Activated CD4-positive, CD25-positive, alpha-beta regulatory T cell (primary cell): ENCODE measurements at places on chromosomes 5 and 9.

DNA sequence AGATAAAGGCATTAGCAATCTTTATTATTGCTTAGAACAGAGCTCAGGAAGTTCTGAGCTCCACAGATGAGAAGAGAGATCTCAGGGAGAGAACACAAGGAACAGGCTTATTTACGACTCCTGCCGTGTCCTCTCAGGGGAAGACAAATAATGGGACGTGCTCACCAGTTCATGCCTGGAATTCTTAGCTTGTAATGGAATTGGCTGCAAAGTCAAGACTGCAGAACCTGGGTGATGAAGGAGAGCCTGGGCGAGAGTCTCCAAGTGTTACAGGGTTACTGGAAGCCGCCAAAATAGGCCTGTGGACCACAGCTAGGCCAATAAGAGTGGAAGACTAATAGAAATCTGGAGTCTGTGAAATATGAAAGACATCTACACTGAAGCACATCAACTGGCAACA is 174.5 kb upstream of the ADAMTSL1 start:
- DNase-seq: no peak

- DNase-seq: no peak
Observed at GRCh38 chr9:134707031-134707680, 65.6 kb downstream of the COL5A1 start.

- no peak for DNase-seq
Observed at GRCh38 chr9:13952906-13953305, 361.0 kb downstream of the NFIB start.

GRCh38 chr9:113148781-113149510 is 1.9 kb upstream of the SLC31A2 start:
- no peak for DNase-seq

- DNase-seq: no peak
Observed at GRCh38 chr9:124439686-124440243, 10.5 kb upstream of the ADGRD2 start.

- DNase-seq: no peak
Observed at GRCh38 chr5:98042961-98043360, 730.5 kb upstream of the RGMB start.

DNA sequence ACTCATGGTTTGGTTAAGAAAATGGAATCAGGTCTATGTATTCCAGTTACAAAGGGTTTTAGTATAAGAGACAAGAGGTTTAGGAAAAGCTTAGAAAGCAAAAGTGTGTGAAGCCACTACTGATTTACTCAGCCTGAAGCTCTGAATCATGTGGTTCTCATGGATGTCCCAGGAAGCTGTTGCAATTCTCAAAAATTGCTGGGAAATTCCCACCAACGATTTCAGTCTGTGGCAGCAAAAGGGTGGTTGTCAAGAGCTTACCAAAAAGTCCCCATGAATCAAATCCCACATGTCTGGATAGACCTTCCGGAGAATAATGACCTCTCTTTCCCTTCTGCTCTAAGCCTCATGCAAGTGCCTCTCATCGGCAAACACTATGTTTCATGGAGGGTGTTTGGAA is 929.9 kb downstream of the TLE4 start:
- DNase-seq: no peak

DNA sequence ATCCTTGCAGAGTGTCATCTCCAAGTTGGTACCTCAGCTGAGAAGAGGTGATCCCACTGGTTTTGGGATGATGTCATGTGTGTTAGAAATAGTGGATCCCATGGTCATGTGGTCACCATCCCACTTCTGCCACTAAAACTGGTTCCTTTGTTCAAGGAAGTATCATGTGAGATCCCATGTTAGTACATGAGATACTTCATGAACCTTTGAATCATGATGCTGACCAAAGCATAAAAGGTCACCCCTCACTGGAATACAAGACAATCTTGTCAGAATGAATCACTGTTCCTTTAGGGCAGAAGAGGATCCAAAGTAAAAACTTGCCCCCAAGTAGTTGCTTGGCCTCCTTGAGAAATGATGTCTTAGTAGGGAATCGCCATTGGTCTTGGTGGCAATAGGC is 150.9 kb upstream of the MOCS2 start:
- DNase-seq: no peak

DNA sequence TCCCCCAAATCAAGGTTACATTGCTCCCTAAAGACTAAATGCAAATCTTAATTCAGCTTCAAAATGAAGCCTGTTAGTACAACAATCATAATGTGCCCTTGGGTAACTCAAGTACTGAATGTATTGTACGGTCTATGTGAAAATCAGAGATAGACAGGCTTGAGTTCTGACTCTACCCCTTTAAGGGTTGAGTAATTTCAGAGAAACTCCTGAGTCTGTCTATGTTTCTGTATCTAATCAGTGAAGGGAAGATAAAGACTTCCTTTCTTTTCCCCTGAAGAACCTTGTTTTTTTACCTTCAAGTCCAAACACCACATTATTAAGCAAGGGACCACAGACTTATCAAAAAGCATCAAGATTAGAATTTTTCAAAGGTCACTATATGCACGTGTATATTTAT is 108.2 kb downstream of the MPDZ start:
- no peak for DNase-seq

DNA sequence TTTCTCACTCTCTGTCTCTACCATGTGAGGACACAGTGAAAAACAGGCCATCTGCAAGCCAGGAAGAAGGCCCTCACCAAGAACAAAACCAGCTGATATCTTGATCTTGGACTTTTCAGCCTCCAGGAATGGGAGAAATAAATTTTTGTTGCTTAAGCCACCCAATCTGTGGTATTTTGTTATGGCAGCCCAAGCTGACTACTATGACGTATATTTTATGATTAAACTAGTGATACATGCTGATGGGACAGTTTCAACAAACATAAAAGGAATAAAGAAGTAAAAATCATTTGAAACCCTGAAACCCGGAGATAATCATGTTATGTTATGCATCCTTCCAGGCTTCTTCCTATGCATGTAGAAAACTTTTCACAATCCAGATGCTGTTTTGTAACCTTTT is 71.5 kb upstream of the ERBIN start:
- DNase-seq: no peak

GRCh38 chr5:142571371-142571770 is 114.5 kb downstream of the FGF1 start:
- no peak for DNase-seq

- DNase-seq: no peak
Observed at GRCh38 chr5:9062873-9063272, 483.0 kb downstream of the SEMA5A start.

GRCh38 chr5:134176511-134177368 is at the start of gene SKP1:
Gene SKP1, minus strand, starts transcription at chr5:134176950. Its CDS starts 2,928 bp downstream, at chr5:134174022.
- DNase-seq: peak; percentile 80

GRCh38 chr5:116561658-116562057 is 13.0 kb downstream of the SEMA6A start:
- no peak for DNase-seq

GRCh38 chr9:89853161-89853560 is 248.3 kb downstream of the GADD45G start:
- no peak for DNase-seq

- no peak for DNase-seq
Observed at GRCh38 chr9:128208386-128208785, 5.2 kb downstream of the DNM1 start.

DNA sequence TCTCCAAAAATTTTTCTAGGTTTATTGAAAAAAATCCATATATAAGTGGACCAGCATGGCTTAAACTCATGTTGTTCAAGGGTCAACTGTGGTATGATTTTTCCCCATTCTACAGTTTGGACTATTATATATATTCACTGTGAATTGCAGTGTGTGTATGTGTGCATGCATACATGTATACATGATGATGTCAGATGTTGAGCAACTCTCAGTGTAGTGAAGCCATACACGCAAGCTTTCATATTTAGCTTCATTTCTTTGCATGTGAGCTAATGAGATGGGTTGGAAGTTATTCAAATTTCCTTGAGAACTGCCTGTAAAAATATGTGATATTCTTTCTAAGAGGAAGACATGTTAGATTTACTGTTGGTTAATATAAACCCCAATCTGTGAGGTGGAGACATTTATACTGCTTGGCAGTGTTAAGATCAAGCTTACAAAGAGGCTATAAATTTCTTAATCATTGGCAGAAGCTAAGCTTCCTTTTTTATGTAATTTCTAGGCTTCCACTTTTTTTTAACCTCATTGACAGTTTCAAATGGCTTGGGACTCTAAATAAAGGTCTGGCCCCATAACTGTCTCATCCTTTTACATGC is 134.8 kb downstream of the GABRG2 start:
- DNase-seq: no peak

DNA sequence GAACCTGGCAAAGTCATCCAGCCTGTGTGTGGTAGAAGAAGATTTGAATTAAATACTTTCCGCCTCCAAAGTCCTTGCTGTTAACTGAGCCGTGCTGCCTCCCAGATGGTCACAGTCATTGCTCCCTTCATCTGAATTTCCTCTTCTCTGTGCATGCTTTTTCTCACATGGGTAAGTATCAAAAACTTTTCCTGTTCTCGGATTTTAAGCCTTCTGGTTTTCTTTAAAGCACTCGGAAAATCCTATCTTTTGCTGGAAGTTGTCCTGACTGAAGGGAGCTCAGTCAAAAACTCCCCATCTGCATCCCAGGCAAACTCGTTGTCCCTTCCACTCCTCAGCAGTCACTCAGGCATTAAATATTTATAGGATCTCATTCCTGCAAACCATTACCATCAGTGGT is 290.0 kb upstream of the PIK3R1 start:
- no peak for DNase-seq

GRCh38 chr9:22078081-22078480 is 69.0 kb upstream of the CDKN2B start:
- no peak for DNase-seq

GRCh38 chr9:125296843-125297372 is 35.3 kb downstream of the GAPVD1 start:
- no peak for DNase-seq

DNA sequence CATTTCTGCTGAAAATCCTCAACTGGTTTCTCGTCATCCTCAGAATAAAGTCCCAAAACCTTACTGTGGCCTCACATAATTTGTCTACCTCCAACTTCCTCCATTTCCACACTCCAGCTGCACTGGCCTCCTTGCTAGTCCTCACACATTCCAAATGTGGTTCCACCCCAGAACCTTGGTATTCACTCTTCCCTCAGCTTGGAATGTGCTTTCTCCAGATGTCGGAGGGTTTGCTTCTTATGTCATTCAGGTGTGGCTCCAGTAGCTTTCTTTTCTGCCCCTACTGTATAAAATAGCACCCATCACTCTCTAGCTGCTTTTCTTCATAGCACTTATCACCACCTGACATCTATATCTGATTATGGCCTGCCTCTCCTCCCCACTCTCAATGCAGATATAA is 102.5 kb upstream of the IFNK start:
- DNase-seq: no peak

- DNase-seq: no peak
Observed at GRCh38 chr5:6827526-6828219, 114.4 kb downstream of the TENT4A start.

- no peak for DNase-seq
Observed at GRCh38 chr5:74432721-74433120, 207.8 kb downstream of the ENC1 start.

GRCh38 chr9:17578911-17579793 is at the start of gene SH3GL2:
Gene SH3GL2, plus strand, starts transcription at chr9:17579066.
- no peak for DNase-seq

DNA sequence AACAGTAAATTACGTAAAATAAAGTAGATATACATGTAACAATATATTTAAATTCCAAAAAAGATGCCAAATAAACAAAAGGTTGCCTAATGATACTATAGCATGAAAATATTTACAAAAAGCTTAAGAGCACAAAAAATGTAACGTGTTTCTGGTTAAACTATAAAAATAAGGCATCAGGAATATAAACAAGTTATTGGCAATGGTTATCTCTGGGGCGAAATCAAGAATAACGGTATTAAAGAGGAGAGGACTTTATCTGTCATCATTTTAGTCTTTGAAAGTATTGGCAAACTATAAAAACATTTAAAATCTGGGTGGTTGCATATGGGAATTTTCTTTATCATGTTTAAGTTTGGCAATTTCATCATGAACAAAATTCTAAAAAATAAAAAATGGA is 1599.2 kb downstream of the MAT2B start:
- no peak for DNase-seq

DNA sequence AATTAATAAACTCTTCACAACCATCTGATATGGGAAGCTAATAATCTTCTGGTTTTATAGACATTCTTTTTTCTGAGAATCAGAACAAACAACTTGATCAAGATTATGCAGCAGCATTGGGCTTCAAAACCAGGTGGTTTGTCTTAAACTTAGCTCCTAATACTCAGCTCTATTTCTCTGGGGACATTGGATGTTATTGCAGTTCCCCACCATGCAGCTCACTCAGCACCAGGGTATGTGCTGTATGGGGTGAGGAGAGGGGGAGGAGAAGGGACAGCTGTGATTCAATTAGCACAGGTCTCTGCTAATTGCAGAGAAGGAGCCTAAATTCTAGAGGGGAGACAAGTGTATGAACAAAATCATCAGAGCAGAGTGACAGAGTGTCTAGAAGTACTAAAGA is 210.7 kb upstream of the TNC start:
- DNase-seq: no peak

GRCh38 chr5:172549696-172550095 is 91.4 kb upstream of the NEURL1B start:
- no peak for DNase-seq

DNA sequence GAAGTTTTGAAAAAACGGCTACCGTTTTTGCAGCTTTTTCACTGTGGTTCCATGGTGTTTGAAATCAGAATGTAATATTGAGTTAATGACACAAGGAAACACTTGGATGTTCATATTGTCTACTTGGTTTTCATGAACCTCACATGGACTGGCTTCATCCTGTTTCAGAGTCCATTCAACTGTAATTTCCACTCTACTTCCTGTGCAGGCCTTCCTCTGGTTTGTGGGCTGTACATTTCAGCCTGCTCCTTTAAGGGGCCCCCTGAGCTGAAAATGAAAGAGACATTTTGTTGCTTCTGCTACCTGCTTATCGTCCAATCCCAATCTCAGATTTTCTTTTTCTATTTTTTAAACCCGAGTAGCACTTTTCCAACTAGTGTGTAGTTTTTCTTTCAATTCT is 41.8 kb upstream of the CDKN2B start:
- DNase-seq: no peak

DNA sequence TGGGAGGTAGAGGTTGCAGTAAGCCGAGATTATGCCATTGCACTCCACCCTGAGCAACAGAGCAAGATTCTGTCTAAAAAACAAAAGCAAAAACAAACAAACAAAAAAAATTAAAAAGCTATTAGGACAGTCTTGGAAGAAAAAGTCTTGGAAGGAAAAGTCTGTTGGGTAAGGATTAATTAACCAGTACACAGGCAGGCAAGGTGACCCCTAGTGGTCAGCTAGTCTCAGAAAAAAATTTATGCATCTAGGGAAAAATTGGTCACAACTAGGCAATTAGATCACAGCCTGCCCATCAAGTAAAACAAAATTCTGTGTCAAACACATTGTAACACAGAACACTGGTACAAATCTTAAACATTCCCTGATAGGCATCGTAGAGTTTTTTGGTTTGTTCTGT is 6.7 kb upstream of the ANKRD18B start:
- DNase-seq: no peak

GRCh38 chr9:90846770-90847419 is 45.3 kb downstream of the SYK start:
- DNase-seq: no peak
